ENCODE measurements at places on chromosomes 5 and 9.

DNA sequence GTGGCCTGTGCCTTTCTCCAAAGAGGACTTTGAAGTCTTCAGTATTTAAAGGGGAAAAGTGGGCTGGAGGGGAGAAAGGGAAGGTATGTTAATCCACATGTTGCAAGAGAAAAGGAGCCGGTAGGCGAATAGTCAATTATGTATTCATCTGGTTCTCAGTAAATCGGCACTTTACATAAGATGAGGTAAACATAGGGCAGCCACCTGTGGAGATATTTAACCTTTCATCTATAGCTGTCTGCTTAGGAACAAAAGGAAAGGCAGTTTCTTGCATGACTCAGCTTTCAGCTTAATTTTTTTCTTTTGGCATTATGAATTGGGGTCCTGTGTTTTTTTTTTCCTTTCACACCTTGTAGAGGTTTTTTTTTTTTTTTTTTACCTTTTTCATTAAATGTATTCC, 42.2 kb downstream of the FGD3 start:
- no peak for DNase-seq

DNA sequence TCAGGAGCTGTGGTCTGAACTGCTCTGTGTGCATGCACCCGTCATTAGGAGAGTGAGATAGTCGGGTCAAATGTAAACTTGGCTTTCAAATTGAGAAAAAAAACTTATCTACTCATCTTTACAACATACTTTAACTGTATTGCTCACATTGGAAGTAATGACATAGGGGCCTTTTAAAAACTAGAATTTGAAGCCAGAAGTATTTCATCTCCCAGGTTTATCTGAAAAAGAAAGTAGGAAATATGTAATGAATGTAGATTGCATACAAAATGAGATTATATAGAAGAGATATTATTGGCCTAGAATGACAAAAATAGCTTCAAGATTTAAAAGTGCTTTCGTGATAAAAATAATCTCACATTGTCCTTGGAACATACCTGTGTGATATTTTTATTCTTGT, 24.3 kb downstream of the RGS7BP start:
- DNase-seq, result no peak

DNA sequence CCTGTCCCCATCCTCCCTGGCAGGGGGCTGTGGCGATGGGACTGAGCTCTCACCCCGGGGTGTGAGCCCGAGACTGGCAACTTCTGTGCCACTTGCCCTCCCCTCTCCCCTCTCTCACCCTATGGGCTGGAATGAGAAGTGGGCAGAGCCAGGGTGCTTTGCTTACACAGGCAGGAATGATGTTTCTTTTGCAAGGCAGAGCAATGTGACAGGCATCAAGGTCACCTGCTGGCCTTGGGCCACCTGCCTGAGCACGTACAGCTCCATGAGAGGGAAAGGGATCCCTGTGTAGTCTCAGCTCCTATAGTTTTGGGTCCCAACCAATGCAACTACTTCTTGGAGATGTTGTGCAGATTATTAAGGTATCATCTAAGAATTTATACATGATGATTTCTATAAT, 252.8 kb upstream of the DAP start:
- no peak for DNase-seq

- DNase-seq, result no peak
Observed at GRCh38 chr5:95887977-95888376, 65.5 kb upstream of the GLRX start.

- DNase-seq, result no peak
Observed at GRCh38 chr5:135186662-135187522, 152.9 kb upstream of the PITX1 start.

- no peak for DNase-seq
Observed at GRCh38 chr5:109996246-109996645, 306.5 kb downstream of the MAN2A1 start.

DNA sequence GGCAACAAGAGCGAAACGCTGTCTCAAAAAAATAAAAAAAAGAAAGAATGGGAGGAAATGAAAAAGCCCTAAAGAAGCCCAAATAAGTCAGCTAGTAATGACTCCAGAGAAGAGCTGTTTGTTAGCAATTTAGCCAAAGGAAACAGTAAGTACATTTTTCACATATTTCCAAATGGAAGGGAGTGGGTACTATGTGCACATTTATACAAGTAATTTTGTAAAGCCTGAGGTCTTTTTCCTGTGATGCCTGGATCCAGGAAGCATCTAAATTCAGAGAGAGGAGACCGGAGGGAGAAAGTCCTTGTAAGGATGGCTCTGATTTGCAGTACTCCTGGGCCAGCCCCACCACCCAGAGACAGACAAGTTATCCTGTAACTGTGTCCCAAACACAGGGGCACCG, 14.7 kb downstream of the FBP1 start:
- DNase-seq, result no peak

GRCh38 chr9:37818849-37819248, 18.3 kb downstream of the DCAF10 start:
- DNase-seq, result no peak

DNA sequence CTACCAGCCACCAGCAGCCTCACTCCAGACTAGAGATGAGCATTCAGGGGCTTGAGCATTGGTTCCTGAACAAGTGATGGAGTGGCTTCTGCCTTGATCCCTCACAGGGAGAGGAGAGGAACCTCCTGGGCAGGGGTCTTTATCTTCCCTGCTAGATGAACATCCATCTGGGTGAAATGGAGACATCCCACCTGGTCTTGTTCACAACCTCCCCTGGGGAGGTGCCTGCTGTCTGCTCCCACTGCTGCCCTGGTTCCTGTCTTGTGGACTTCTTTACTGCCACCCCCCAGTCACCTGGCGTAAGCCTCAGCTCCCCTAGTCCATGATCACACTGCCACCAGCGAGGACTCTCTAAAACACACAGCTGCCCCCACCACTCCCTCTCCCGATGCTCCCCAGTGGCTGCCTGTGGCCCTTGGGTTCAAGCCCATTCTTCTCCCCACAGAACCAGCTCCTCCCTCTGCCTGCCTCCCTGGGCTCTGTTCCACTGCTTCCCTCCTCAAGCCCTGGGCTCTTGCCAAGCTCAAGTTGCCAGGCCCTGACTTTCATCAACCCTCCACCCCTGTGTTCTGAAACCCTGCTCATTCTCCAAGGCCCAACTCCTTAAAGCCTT, 51.5 kb downstream of the COL15A1 start:
- DNase-seq, result no peak

DNA sequence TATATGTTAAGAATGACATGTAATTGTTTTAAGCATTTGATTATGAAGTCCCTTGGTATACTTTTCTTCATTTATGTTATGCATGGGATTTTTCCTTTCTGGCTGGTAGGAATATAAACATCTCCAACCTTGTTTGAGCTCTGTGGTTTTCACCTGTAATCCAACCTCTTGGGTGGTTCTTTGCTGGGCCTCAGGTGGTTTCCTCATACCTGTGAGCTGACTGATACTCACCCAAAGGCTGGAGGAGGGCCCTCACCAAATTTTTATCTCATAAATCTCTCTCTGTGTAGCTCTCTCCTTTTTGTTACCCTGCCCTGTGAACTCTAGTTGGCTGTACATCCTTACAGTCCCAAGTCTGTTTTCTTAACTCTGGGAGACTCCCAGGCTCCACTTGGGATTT, 39.8 kb upstream of the C6 start:
- no peak for DNase-seq

GRCh38 chr9:116032683-116033440, 120.7 kb upstream of the PAPPA start:
- DNase-seq, result no peak

DNA sequence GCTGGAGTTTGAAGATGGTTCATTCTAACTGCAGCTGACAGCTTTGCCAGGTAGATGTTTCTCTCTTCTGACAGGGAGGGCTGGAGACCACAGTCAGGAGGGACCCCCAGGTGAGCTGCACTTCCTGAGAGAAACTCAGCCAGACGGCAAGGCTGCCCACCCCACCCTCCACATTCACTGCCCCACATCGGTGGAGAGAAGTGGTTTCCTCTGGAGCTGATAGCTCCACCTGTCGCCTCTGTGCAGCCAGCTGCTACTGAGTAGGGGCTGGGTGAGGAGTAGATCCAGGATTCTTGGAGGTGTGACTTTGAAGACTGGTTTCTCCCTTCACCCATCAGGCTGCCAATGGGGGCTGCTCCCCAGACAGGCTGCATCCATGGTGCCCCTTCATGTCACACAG, 175.0 kb downstream of the CARTPT start:
- DNase-seq, result no peak

DNA sequence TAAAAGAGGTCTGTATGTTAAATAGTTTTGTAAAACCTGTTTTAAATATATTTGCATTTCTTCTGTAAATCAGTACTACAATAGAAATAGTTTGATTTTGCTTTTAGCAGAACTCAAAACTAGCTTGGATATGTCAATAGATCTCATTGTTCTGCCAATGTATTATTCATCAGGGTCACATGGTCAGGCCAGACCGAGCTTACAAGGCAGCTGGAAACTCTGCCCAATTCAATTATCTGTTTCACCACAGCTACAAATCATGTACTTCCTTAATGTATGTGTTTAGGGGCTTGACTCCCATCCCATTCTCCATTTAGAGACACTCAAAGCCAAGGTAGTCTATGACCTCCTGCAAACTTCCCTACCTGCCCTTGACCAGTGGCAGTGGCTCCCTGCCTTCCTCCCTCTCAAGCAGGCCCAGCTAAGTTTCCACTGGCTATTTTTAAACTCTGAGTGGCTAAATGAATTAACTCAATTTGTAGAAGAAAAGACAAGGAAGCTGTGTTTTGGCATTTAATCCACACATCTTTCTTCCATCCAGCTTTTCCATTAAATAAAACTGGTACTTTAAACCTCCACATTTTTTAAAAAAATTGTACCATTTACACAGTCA, 46.4 kb upstream of the SELENOP start:
- DNase-seq, result no peak

DNA sequence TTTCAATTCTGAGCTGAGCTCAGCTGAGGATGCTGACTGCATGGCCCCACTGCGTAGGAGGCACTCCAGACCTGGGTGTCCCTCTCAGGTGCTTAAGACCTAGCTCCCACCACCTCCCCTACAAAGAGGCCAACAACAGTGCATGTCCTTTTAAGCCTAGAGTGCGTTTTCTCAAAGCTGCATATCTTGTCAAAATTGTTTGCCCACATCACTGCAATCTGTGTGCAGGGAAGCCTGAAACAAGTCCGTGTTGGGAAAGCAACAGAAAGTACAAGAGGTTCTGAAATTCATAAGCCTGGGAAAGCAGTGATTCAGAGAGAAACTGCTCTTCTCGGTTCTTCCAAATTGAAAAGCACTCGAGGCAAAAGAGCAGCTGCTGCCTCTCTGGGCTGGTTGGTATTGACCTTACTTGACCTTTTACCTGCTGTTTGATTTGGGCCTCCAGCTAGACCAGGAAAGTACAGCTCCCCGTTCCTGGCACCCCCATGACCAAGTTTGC, 238.4 kb downstream of the NR2F1-AS1 start:
- no peak for DNase-seq

- no peak for DNase-seq
Observed at GRCh38 chr9:33476503-33476902, 2.8 kb upstream of the NOL6 start.

DNA sequence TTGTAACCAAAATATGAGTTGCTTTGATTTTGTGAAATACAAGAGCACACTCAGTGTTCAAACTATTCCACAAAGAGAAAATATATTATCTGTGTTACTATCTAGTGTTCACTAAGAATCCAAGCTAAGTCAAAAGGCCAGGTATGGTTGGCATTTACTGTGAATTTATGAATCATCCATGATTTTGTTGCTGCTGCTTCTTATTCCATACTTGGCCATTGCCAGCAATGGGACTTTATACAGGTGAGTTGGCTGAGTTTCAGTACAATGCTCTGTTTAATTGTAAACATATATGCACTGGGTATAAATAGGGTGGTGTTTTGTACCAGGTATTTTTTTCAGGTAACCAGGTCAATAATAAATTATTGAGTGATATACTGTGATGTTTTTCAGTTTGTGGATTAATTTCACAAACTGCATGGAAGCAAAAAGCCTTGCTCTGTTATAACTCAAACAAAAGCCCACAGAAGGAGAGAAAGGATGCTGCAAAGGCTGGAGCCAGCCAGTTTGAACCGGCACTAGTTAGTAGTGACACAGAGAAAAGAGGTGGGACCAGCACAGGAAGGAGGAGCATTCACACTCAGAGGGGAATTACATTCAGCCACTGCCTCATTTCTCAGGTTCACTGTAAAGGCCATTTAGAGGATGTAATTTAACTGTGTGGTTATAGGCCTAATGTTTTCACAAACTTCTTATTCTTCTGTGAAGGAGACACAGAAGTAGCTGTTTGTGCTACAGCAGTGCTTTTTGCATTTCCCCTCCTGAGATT, 381.8 kb downstream of the ADGRV1 start:
- DNase-seq, result peak; percentile 53

GRCh38 chr9:16653491-16654399, 216.7 kb downstream of the BNC2 start:
- DNase-seq, result no peak

GRCh38 chr5:55935371-55935770, 59.4 kb downstream of the IL6ST start:
- DNase-seq, result no peak

GRCh38 chr9:136372561-136373299, 739 bp downstream of the CARD9 start:
- no peak for DNase-seq

DNA sequence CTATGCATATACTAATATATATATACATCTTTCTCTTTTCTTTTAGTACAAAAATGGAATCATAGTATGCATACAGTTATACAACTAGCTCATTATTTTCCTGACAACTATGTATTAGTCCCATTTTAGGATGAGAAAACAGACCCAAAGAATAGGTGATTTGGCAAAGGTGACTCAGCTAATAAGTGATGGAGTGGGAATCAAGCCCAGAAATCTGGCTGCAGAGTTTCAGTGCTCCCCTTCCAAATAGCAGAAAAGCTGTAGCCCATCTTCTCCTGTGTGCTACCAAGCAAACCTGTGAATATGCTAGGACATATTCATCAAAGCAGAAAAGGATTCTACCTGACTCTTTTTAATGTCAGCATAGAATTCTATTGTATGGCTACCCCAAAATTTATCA, 114.7 kb downstream of the ARL15 start:
- DNase-seq, result no peak

DNA sequence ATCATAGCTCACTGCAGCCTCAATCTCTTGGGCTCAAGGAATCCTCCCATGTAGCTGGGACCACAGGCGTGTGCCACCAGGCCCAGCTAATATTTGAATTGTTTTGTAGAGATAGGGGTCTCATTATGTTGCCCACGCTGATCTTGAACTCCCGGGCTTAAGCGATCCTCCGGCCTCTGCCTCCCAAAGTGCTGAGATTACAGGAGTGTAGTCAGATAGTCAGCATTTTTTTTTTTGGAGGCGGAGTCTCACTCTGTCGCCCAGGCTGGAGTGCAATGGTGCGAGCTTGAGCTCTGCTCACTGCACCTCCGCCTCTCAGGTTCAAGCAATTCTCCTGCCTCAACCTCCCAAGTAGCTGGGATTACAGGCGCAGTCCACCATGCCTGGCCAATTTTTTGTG, 1.6 kb upstream of the SAR1B start:
- DNase-seq, result no peak

- no peak for DNase-seq
Observed at GRCh38 chr5:58088941-58089340, 370.9 kb downstream of the PLK2 start.

Data from activated naive CD8-positive, alpha-beta T cell treated with anti-CD3 and anti-CD28 coated beads for 36 hours (primary cell).